Stimulated activated CD8-positive, alpha-beta memory T cell treated with anti-CD3 and anti-CD28 coated beads, Interleukin-2, amount 100 ng/mL, for 1 hour (primary cell): ENCODE measurements at places on chromosomes 11 and 22.

- DNase-seq = no peak
Measured at GRCh38 chr22:50687829-50688228, 15.2 kb downstream of the SHANK3 start.

GRCh38 chr22:42236848-42237247 lies 33.6 kb downstream of the TCF20 start:
- DNase-seq = no peak

GRCh38 chr11:103993507-103993906 lies 42.9 kb upstream of the DDI1 start:
- DNase-seq = no peak

- DNase-seq = no peak
Measured at GRCh38 chr11:60953781-60954180, 1.8 kb upstream of the SLC15A3 start.

- DNase-seq = no peak
Measured at GRCh38 chr11:106156290-106156937, 79.0 kb downstream of the AASDHPPT start.

DNA sequence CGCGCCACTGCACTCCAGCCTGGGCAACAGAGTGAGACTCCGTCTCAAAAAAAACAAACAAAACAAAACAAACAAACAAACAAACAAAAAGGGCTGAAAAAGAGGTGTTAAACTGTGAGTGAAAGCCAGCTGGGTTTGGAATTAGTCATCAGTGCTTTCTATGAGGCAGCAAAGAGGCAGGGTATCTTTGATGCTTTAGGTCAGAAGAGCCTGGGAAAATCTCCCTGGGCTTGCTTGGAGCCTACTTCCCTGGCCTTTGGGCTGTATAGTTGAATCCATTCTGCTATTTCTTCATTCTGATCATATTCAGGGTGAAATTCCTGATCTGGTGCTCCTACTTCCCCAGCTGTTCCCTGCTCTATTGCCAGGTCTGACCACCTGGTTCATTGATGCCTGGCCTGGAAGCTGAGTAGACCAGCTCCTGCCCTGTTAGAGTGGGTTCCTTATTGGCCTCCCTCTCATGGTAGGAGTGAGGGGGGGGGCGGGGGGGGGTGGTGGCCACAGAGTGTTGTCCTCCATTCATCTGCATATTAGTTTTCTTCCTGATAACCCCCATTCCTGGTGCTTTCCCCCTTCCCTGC lies 65.6 kb downstream of the INSC start:
- no peak for DNase-seq

- DNase-seq = no peak
Measured at GRCh38 chr11:116842909-116843308, 5.5 kb upstream of the APOA1 start.

GRCh38 chr11:87453531-87454089 lies 415.9 kb downstream of the TMEM135 start:
- no peak for DNase-seq

GRCh38 chr22:47793304-47794101 lies 1031.1 kb downstream of the TBC1D22A start:
- no peak for DNase-seq

- DNase-seq = no peak
Measured at GRCh38 chr22:40432157-40432556, 61.8 kb downstream of the SGSM3 start.

- DNase-seq = no peak
Measured at GRCh38 chr11:44734843-44735381, 8.2 kb downstream of the TSPAN18 start.

- DNase-seq = no peak
Measured at GRCh38 chr11:116033931-116034553, 529.8 kb upstream of the CADM1 start.

DNA sequence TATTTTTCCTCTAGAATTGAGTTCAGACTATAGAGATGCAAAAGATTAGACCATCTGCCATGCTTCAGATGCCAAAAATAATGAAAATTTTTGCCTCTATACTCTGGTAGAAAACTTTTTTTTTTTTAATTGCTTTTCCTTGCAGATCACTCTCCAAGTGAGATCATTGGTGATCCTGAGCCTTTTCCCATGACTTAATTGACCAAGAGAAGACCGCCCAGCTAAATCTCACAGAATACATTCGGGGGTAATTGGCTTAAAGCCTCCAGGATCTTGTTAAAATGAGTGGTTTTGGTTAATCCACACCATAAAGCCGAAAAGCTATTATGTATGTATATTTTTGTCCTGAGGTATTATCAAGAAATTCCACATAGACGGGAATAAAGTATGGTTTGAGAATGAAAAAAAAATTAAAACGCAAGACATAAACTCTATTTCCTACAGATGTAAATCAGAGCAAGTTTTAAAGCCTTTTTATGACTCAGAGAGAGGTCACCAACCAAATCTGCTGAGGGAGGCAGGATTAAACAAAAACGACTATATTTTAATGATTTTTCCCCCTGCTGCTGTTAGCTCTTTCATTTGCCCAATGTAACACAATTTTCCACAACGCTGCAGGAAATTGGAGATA lies 64.0 kb downstream of the PARVA start:
- no peak for DNase-seq

- no peak for DNase-seq
Measured at GRCh38 chr11:25536289-25536688, 795.6 kb upstream of the ANO3 start.

GRCh38 chr11:26730414-26731083 lies 8.7 kb upstream of the SLC5A12 start:
- no peak for DNase-seq

DNA sequence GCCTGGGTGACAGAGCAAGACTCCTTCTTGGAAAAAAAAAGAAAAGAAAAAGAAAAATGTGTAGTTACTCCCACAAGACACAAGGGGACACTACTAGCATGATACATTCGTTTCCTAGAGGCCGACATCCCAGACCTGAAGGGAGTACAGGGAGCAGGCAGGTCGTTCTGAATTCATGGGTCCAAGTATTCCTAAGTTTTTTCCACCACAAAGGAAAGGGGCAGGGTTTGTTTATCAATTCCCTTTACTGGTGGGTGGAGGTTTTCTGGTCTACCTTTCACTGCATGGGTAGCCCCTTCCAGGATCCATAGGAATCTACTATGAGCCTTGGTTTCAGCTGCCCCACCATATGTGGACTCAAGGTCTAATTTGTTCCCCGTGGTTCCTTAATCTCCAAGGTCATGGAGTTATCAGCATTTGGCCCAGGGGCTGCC lies 11.8 kb downstream of the TIGD3 start:
- DNase-seq = no peak

DNA sequence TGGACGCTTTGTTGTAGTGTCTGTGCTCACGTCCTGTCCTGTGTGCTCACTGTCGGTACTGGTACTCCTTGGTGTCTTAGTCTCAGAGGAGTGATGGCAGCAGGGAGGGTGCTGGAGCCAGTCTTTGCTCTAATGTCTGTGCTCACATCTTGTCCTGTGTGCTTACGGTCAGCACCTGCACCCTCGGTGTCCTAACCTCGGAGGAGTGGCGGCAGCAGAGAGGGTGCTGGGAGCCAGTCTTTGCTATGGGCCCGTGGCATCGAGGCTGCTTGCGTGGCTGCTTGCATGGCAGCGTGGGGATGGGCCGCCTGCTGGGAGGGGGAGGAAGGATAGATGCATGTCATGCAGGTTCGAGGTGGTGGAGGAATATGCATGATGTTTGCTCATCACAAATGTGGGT lies 12.7 kb downstream of the IGHMBP2 start:
- no peak for DNase-seq

DNA sequence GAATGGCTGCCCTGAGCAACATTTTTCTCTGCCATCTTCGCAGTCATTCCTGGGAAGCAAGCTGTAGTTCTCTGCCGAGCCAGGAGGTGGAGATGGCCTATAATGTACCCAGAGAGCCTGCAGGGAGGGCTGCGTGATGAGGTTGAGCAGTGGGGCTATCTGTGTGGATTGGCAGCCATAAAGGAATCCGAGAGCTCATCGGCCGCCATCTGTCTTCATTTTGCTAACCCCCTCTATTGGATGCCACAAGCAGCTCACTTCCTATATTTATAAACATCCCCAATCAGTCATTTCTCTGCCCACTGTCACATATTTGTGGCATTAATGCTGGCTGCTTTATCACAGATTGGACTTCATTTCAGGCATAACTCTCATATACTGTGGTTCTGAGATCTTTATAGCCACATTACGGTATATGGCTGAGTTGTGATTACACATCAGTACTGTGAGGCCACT lies 209.5 kb downstream of the NTM start:
- DNase-seq = no peak

DNA sequence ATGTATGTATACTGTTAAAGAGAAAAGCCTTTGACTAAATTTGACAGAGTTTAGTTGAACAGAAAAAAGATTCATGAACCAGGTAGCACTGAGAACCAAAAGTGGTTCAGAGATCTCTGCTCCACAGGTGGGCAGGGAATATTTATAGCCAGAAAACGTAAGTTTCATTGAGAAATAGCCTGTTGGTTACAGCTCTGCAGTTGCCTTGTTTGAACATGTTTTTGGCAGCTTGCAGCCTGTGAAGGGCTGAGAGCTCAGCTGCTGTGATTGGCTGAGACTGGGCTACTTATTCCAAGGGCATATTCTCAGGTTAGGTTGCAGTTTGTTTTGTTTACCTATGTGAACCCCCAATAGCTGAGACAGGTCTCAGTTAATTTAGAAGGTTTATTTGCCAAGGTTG lies 13.5 kb upstream of the ZNF74 start:
- no peak for DNase-seq

GRCh38 chr22:26563022-26563421 lies 26.9 kb downstream of the TPST2 start:
- no peak for DNase-seq

DNA sequence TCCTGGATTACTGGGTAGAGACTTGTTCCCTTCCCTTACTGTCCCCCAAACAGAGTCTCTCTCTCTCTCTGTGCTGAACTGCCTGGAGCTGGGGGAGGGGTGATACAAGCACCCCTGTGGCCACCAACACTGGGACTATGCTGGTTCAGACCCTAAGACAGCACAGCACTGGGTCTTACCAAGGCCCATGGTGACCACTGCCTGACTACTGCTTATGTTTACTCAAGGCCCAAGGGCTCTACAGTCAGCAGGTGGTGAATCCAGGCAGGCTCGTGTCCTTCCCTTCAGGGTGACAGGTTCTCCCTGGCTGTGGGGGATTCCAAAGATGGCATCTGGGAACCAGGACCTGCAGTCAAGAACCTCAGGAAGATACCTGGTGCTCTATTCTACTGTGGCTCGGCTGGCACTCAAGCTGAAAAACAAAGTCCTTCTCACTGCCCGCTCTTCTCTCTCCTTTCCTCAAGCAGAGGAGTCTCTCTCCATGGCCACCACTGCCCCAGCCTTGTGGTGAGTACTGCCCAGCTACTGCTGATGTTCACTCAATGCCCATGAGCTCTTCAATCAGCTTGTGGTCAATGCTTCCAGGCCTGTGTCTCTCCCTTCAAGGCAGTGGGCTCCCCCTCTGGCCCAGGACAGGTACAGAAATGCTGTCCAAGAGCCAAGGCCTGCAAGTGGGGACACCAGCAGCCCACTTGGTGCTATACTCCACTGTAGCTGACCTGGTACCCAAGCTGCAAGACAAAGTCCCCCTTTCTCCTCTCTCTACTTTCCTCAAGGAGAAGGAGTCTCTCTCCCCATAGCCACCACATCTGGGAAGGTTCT lies 41.8 kb upstream of the SHANK2 start:
- no peak for DNase-seq

DNA sequence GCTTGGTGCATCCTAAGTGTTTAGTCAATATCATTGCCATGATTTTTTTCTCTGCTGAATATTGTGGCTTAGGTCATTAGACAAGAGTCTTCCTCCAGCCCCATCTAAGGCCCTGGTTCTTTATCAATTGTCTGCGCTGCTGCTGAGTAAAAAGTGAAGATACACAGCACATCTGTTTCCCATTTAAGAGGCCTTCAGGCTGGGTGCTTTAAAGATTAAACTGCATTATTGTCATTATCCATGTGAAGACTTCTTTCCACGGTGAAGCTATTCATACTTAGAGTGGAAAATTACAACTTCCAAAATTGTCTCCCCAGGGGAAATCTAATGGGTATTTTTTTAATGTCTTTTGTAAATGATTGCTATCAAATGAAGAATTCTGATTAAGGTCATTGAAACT lies 719.8 kb upstream of the LRRC4C start:
- no peak for DNase-seq

DNA sequence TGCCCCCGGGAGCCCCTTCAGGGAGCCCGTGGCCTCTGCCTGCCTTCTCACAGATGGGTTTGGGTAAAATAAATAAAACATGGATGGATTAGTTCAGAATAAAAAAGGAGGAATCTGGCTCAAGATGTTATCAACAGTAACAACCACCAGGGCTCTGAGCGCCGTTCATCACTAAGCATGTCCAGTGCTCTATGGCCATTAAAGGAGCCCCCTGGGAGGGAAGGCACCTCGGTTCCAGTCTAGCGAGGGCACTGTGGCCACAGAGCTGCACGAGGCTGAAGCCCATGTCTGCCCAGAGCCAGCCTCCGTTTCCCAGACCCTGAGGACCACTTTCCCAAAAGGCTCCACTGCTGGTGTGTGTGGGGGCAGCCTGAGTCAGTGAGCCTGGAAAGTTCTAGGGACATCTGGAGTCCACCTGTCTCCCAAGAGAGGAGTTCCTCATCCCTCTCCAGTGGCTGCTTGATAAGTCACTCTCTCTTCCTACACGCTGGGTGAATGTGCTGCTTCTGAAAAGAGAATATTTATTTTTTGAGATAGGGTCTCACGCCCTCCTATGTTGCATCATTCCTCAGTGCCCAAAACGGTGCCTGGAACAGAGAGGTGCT lies 614.6 kb downstream of the TBC1D22A start:
- no peak for DNase-seq

DNA sequence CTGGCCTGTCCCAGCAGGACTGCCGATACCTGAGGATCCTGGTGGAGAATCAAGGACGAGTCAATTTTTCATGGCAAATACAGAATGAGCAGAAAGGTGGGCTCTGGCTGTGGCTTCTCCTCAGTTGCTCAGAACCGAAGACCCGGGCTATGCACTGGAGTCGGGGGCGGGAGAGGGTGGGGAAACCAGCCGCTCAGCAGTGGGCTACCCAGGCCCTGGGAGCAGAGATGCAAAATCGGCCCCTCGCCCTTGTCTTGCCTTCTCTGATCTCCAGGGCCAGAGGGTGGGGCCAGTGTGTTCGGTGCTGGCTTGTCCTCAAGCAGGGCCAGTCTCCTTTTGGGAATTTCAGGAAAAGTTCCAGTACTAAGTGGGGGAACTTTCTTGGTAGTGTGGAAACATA lies 18.4 kb upstream of the GLB1L2 start:
- DNase-seq = no peak

DNA sequence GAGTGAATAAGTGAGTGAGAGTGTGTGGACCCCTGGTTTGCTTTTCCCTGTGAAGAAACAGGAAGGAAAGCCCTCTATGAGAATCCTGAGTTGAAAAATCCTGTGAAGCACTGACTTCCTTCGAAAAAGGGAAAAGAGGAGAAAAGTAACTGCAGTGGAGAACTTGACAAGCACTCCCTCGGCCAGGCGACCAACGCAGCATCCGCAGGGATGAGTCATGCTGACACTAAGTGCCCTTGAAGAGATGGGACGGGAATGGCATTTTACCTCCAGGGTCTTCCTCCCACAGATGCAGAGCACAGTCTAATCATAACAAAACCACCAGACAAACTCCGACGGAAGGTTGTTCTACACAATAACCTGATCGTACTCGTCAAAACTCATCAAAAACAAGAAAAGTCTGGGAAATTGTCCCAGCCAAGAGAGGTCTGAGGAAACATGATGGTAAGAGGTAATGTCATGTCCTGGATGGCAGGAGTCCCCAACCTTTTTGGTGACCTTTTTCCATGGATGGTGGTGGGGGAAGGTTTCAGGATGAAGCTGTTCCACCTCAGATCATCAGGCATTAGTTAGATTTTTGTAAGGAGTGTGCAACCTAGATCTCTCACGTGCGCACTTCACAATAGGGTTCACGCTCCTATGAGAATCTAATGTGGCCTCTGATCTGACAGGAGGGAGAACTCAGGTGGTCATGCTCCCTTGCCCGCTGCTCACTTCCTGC lies 132.2 kb upstream of the B3GAT1 start:
- no peak for DNase-seq
